ENCODE measurements at places on chromosomes 16 and 17.

GRCh38 chr17:73139296-73139695, 25.5 kb upstream of the SSTR2 start:
- DNase-seq: no peak

- no peak for DNase-seq
These were observed 241.7 kb downstream of the SOX9 start for GRCh38 chr17:72362376-72363088.

- DNase-seq: no peak
These were observed 9.1 kb upstream of the MPO start for GRCh38 chr17:58289869-58290268.

GRCh38 chr16:58345574-58346354, 46.5 kb upstream of the GINS3 start:
- DNase-seq: no peak

GRCh38 chr16:87060034-87060986, 256.9 kb downstream of the C16orf95 start:
- no peak for DNase-seq

DNA sequence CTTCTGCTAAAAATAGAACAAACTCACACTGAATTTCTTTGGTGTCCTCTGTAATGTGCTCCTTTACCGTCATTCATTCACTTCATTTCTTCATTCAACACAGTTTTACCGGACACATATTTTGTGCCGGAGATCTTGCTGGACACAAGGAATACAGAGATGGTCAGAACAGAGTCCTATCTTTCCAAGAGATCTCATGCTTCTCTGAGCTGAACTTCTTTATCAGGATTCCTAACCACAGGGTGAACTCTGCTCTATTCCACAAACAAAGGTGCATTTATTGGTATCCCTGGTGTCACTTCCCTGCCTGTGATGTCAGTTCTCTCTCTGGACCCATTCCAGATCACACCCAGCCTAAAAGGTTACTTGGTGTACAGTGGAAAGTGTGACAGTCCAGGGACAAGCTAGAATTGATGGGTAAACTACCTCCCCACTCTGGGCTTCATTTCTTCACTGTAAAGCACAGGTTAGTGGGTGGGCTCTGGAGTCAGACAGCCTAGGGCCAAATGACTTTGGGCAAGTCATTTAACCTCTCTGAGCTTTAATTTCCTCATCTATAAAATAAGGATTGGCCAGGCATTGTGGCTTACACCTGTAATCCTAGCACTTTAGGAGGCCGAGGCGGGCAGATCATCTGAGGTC, 4.2 kb downstream of the IFI35 start:
- DNase-seq: no peak

GRCh38 chr17:61376931-61377838, 22.5 kb upstream of the TBX2 start:
- DNase-seq: no peak

DNA sequence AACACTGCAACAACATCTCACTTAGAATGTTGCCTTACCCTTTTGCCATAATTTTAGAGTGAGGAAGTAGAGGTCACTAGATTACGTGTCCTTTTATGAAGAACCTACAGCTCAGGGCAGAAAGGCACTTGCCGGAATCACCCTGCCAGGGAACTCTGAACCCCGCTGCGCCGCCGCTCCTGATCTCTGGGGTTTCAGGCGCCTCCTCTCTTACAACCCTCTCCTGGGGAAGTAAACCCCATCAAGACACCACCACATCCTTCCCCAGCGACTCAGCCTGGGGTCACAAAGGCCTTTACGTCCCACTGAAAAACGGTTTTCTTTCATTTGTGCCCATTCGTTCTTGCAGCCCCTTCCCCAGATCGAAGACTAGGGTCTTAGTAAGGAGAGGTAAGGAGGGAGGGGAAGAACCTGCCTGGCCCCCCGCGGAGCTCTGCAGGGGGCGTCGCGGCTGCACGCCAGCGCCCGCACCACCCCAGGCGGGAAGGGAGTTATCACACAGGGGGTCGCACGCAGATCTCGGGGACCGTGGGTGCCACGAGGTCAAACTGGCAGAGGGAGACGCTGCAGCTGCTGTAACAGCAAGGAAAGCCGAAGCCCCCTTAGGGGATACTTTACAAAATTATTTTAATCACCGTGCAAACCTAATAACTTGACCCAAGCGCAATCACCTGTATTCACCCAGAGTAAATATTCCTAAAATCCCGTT, 1.0 kb upstream of the HLF start:
- DNase-seq: no peak
